Cardiac muscle cell (in vitro differentiated cells and primary cell): ENCODE measurements at places on chromosomes 2 and 18. TPM values are rescaled to one million over a fixed set of nuclear protein-coding genes. Genes with fewer than 3 reads are reported as not detected.

DNA sequence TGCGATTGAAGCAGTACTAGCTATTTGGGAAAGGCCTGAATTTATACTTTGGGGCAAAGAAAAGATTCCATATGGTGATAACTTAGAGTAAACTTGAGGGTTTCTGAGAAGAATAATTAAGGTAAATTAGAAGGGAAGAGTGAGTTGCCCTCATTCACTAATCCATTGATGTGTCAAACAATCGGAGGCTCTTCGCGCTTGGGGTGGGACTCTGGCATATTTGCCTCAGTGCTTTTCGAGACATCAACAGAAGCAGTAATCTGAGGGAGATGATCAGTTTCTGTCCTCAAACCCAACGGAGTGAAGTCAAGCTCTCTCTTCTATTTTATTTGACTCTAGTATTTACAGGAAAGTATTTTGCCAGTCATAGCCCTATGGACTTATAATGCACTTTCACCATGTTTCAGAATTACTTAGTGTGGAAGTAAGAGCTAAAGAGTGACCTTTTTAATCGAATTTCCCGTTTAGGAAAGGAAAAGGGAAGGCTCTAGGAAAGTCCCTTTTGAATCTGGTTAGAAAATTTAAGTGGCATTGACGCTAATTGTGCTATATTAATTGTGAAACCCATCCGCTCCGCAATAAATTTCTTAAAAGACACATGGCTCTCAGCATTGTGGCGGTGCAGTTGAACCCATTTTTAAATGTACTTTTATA lies 1.3 kb downstream of the RAB10 start:
- no peak for DNase-seq

- no peak for DNase-seq
Observed at GRCh38 chr2:102620332-102620731, 979 bp downstream of the SLC9A2 start.

GRCh38 chr2:98746426-98746825 lies 15.5 kb upstream of the MGAT4A start:
- no peak for DNase-seq

- DNase-seq: no peak
Observed at GRCh38 chr2:231930593-231931281, 4.5 kb upstream of the NPPC start.

DNA sequence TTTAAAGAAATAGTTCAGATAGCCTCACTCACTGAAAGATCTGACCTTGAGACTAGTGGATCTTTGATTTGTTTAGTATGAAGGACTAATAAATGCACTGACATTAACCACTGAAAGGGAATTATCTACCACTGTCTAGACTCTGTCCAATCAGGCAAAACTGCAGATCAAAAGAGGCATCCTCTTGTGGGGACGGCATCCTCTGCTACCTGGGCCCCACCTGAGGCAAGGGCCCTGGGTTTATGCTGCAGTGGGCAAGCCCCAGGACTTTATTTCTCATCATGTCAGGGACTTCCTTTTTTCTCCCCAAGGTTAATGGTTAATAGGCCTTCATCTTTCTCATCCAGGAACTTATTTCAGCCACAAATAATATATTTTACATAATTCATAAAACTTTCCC lies 32.2 kb downstream of the STAT1 start:
- DNase-seq: no peak

- DNase-seq: no peak
Observed at GRCh38 chr2:157836531-157836930, 39.6 kb downstream of the ACVR1 start.

Gene FEV
- not detected in 2 replicates for total RNA-seq

Gene HOXD3
- total RNA-seq: 0.12 TPM in 1 of 2 replicates, not detected in the other

- DNase-seq: peak; percentile 38
Observed at GRCh38 chr2:64700133-64700809, 46.6 kb upstream of the SERTAD2 start.

GRCh38 chr18:38256366-38256765 lies 690.8 kb upstream of the CELF4 start:
- no peak for DNase-seq

Gene DTNA
- 19.6 and 27.6 TPM in 2 replicates for total RNA-seq

- no peak for DNase-seq
Observed at GRCh38 chr2:96923810-96924774, 54.2 kb upstream of the SEMA4C start.

GRCh38 chr2:184598316-184599053 lies at the start of gene ZNF804A:
Gene ZNF804A, plus strand, starts transcription at chr2:184598529. Its CDS starts 431 bp downstream, at chr2:184598960.
- DNase-seq: peak; percentile 55

Gene APCDD1
- total RNA-seq: 30.8 and 32.8 TPM in 2 replicates

GRCh38 chr18:78571831-78572347 lies 407.7 kb upstream of the SALL3 start:
- DNase-seq: no peak

GRCh38 chr18:62196980-62197379 lies 9.9 kb downstream of the RELCH start:
- no peak for DNase-seq

Gene GATA6
- total RNA-seq: 182 and 187 TPM in 2 replicates

Gene ANO7
- 2.7 and 2.8 TPM in 2 replicates for total RNA-seq

DNA sequence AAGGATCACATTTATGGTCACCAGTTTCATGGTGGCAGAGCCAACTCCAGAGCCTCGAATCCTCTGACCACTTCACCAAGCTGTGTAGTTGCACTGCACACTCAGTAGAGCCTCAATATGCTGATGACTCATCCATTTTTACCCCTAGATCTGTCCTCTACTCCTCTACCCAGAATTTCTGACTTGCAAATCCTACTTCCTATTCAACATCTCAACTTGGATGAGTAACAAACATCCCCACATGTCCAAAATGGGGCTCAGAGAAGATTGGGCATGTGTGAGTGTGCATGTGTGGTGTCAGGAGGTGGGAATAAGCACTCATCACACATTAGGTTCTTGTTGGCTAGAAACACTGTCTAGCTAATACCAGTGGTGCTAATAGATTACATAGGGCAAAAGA lies 57.8 kb upstream of the IGFBP2 start:
- DNase-seq: no peak

Gene CTAGE1
- not detected in 2 replicates for total RNA-seq

DNA sequence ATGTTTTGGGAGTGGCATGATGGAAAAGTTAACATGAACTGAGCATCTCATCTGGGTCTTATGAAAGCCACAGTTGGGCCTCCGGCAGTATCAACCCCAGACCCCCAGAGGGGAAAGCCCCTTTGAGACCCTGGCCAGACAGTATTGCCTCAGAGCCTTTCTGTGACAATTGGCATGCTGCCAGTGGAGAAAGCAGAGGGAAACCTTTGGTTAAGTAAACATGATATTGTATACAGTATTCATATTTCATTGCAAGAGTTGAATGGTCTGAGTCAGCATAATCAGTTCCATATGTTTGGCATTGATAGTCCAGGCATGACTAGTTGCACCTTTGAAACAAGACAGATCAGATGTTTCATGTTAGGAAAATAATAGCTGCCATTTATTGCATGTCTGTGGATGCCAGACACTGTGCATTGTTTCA lies 20.0 kb downstream of the MERTK start:
- peak; percentile 82 for DNase-seq

- DNase-seq: peak; percentile 88
Observed at GRCh38 chr2:97868986-97869721, 126.6 kb downstream of the TMEM131 start.

Gene STPG4
- not detected in 2 replicates for total RNA-seq

DNA sequence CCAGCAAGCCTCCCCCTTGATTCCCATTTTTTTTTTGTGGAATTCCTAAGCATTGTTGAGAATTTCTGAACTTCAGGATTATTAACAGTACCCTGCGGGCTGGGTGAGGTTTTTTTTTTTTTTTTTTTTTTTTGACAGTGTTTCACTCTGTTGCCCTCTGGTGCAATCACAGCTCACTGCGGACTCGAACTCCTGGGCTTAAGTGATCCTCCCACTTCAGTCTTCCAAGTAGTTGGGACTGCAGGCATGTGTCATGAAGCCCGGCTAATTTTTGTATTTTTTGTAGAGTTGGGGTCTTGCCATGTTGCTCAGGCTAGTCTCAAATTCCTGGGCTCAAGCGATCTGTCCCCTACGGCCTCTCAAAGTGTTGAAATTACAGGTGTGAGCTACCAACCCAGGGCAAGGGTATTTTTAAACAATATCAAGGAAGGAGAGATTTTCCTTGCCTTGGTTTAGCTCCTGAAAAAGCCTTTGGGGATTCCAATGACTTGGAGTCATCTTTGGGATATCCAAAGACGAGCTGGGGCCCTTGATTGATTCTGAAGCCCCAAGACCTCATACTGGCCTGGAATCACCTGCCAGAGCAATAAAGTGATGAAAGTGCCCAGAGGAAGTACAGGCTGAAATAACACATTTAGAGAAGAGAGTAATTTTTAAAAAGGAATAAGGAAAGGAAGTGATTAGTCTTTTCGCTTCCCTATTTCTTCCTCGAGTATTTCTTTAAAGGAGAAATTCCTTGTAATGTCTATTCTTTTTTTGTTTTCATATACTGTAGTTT lies 240.2 kb downstream of the TGIF1 start:
- DNase-seq: no peak

Gene PROKR1
- 0.04 and 0.06 TPM in 2 replicates for total RNA-seq

DNA sequence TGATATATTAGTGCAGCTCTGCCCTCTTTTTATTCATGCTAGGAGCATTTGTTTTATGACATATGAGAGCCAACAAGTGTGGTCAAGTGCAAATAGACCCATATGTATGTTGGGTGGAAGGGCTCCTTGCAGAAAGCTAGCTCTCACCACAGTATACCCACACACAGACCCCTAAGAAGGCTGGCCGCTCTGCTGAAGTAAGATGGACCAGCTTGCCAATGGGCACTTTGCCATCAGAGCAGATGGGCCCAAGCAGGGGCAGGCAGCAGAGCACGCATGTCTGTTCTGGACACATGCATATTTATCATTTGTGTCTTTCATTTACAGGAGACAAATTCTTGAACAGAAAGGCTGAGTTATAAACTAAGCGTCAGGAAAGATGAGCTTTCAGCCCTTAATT lies 187.5 kb upstream of the DTNA start:
- no peak for DNase-seq

DNA sequence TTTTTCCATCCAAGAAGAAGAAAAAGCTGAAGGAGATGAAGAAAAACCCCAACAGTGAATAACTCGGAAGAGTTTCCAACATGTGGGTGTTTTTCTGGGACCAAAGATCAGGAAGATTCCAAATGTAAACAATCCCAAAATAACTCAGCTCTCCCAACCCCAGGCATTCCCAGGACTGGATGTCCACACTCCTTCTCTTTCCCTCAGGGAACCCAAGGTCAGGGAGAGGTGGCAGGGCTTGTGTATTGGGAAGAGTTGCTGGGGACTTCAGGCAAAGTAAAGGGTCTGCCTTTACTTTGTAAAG lies 268.0 kb downstream of the DYSF start:
- peak; percentile 25 for DNase-seq

DNA sequence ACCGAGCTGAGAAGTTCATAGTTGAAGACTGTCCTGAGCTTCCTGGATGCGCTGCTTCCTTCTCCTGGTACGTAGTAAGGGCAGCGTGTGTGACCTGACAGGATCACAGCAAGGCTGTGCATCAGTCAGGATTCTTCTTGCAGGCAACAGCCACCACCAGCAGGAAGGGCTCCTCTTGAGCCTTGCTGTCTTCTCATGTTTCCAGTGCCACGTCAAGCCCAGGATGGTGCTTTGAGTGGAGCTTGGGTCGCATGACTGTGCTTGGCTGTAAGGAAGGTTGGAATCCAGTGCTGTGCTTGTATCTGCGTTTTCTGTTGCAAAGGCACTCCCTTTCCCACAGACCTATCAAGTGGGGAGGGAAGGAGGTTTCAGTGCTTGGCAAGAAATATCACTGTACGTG lies 194.3 kb downstream of the LDLRAD4 start:
- no peak for DNase-seq

- DNase-seq: no peak
Observed at GRCh38 chr2:15732341-15733077, 140.8 kb downstream of the DDX1 start.

DNA sequence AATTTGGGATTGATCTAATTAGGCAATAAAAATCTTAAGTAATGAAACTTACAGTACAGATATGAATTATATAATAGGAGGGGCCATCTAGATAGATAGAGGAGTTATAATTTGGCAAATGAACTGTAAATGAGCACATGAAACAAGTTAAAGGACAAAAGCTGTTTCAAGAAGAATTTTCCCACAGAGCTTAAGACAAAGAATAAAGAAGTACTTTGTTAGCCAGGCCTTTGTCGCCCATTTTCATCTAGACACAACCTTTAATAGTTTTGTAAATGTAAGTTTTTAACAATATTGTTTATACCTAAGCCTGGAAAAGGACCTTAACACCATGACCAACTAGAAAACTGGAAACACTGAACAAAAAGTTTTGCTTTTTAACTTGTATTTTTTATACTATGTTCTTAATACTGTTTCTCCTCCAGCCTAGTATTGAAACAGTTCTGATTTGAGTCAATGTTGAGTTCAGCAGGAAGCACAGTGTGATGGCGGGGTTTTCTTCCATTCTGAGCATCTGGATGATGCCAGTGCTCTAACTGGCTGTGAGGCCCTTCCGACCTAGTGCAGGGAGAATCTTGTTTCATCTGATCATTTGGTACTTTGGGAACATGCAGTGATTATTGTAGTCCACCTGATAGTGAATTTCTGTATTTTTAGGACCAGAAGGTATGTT lies 37.6 kb downstream of the FARP2 start:
- DNase-seq: no peak

DNA sequence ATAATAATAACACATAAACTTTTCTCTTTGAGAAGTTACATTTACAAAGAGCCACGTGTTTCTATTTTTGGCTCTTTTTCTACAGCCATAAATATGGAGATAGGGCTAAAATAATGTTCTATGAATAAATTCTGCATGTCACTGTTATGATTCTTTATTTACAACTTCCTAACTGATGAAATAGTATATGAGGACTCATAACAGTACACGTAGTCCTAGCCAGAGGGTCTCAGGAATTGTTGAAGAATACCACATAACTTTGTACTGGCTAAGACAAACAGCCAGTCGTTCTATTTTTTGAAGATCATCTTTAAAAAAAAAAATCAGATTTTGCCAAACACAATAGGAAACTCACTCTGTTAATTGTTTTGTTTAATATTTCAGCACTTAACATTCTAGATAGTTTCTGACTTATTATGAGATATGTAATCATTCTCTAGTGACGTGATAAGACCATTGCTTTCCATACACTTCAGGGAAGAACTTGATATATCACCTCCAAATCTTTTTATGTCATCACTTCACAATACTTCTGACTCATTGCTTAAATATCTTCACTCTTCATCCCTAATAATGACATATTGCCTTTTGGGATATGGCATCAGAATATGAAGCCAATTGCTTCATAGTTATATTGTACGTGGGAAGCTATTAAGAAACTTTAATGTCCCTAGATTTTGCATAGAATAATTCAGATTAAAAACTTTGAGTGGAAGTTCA lies 256.1 kb downstream of the XIRP2 start:
- no peak for DNase-seq

Gene POMC
- total RNA-seq: 2.8 and 3.9 TPM in 2 replicates

Gene SCN7A
- total RNA-seq: 0.42 and 1.3 TPM in 2 replicates

Gene ELOA2
- not detected in 2 replicates for total RNA-seq
